ENCODE measurements at places on chromosomes 3 and 15. TPM values are rescaled to one million over a fixed set of nuclear protein-coding genes. Genes with fewer than 3 reads are reported as not detected.

The REC114 gene
- not detected for total RNA-seq

The RETNLB gene
- total RNA-seq, result not detected

The ZNF80 gene
- total RNA-seq, result not detected

The ROPN1 gene
- not detected for total RNA-seq

The PAK6 gene
- total RNA-seq, result not detected

The ZNF385D gene
- total RNA-seq, result 0.79 TPM

The PRICKLE2 gene
- 5.3 TPM for total RNA-seq

All from pulmonary artery endothelial cell (primary cell).